HuH-7.5 (cell line): ENCODE measurements at places on chromosomes 16 and 17.
A peak's percentile ranks its signal among the peaks of the same experiment; 100 is the strongest.

DNA sequence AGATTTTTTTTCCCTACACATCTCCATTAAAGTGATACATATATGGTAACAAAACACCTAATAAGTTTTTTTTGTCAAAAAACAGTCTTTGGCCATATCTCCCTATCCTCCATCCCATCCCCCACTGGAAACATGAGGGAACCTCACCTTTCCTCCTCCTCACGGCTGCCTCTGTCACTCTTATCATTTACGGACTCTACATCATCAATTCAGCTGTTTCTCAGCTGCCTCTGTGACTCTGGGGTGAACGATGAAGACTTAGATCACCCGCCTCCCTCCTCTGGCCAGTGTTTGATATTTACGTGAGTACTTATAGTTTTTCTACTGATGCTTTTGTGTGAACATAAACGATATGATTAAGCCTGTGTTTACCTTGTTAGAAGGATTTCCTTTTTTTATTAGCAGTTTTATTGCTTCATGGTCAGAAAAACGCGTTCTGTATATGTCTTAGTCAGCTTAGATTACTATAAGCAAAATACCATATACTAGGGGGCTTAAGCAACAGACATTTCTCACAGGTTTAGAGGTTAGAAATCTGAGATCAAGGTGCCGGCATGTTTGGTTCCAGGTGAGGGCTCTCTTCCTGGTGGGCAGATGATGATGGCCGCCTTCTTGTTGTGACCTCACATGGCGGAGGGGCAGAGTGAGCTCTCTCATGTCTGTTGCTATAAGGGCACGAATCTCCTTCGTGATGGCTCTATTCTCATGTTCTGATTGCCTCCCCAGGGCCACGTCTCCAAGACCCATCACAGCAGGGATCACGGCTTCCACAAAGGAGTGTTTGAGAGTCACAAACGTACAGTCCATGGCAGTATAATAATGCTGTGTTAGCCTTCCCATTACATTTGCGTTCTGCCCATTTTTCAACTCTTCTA is 32.1 kb downstream of the DNAH17 start:
- no peak for DNase-seq

DNA sequence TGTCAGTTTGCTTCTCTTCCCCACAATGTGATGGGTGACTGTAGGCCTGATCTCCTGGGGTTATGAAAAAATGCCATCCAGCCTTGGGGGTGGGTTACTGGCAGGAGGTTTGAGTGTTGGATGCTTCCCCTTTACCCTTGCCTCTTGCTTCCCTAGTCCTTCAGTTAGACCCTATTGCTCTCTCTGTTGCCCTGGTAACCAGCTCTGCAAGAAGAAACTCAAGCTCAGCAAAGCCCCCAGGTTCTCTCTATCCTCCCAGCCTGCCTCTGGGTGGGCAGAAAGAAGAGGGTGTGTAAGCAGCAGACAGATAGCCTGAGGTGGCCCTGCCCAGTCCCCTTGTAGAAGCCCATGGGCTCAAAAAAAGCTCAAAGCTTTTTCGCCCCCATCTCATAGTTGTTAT is 2.8 kb upstream of the RAPGEFL1 start:
- no peak for DNase-seq

- peak; percentile 82 for DNase-seq
These were observed 41.7 kb downstream of the SRL start for GRCh38 chr16:4200000-4200780.

DNA sequence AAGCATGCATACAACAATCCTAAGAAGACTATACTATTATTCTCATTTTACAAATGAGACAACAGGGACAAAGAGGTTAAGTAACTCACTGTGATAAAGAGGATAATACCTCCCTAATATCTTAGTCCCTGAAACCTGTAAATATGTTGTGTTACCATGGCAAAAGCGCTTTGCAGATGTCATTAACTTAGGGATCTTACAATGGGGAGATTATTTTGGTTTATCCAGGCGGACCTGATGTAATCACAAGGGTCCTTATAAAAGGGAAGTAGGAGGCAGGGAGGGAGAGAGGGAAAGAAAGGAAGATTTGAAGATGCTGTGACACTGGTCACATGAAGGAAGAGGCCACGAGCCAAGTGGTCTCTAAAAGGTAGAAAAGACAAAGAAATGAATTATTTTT is 164.7 kb downstream of the CNTNAP4 start:
- no peak for DNase-seq

- DNase-seq: no peak
These were observed 3.2 kb downstream of the NDE1 start for GRCh38 chr16:15653227-15653626.

DNA sequence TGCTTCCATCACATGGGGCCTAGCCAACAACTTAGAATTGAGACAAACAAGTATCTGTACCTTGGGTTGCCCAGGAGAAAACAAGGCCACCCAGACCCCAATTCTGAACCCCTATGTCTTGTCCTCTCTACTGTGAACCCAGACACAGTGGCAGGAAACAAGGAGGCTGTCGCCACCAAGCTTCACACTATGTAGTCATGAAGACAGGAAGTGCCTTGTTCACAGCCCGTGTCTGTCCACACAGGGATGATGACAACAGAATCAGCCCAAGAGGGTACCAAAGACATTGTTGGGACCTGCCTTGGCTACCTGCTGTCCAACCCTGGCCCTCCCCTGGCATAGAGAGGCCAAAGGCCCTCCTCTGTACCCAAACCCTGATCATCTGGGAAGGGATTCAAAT is 84.8 kb downstream of the CDYL2 start:
- no peak for DNase-seq

- DNase-seq: no peak
These were observed 126.6 kb upstream of the SDK2 start for GRCh38 chr17:73770849-73771229.

DNA sequence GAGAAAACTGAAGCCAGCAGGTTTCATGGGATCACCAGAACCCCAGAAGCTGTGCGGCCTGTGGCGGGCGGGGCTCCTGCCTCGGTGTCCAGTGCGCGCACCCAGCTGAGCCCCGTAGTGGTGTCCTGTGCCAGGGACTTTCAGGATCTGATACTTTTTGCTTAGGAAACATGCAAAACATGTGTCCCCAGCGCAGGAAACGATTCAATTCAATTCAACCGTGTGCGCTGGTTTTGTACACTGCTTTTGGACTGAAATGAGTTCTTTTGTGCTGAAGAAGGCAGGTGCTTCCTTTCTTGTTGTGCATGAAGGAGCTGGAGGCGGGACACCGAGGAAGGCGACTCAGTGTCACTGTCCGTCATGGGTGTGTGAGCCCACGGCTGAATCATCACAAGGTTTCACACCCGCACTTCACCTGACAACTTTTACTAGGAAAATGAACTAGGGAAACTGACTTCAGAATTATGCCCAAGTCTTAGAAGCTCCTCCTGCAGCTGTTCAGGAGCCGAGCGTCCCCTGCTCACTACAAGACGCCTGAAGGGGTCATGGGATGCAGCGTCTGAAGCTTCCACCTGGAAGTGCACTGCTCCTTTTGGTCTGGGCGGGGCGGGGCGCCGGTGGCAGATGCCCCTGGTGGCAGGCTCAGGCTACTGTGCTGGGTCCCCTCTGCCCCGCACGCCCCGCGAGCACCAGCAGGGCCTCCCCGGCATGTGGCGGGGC is 31.4 kb upstream of the ZNF750 start:
- DNase-seq: no peak

GRCh38 chr17:77708936-77709335 is 249.6 kb upstream of the TNRC6C start:
- no peak for DNase-seq

DNA sequence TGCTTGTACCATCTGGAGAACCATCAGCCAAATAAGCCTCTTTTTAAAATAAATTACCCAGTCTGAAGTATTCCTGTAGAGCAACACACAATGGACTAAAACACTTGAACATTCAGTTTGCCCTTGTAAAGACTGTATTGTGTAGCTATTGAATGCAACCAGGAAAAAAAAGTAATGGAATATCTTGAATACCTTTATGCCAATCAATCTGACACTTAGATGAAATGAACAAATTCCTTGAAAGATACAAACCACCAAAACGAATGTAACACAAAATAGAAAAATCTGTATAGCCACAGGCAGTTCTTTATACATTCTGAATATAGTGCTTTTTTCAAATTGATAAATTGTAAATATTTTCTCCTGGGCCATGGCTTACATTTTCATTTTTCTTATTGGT is 63.3 kb upstream of the KCNJ16 start:
- DNase-seq: no peak

GRCh38 chr16:30445149-30445407 is 596 bp downstream of the SEPHS2 start:
- no peak for DNase-seq
